ENCODE measurements at places on chromosomes 16 and 17.
A peak's percentile ranks its signal among the peaks of the same experiment; 100 is the strongest.

- no peak for DNase-seq
Observed at GRCh38 chr17:40949418-40949817, 12.0 kb upstream of the KRT23 start.

- DNase-seq: no peak
Observed at GRCh38 chr17:68749349-68750207, 148.4 kb upstream of the FAM20A start.

DNA sequence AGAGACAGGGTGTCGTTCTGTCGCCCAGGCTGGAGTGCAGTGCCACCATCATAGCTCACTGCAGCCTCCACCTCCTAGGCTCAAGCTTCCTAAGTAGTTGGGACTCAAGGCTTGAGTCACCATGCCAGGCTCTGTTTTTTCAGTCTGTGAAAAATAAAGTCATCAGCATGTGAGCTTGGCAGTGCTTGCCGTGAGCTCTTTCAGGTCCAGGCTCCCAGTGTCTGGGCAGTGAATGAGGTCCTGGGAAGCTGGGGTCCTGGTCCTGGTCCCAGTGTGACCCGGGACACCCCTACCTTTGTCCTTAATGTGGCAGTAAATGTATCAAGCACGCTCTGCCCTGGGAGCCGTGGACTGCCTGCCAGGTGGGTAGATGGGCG, 22.9 kb upstream of the RPL13 start:
- DNase-seq: no peak

DNA sequence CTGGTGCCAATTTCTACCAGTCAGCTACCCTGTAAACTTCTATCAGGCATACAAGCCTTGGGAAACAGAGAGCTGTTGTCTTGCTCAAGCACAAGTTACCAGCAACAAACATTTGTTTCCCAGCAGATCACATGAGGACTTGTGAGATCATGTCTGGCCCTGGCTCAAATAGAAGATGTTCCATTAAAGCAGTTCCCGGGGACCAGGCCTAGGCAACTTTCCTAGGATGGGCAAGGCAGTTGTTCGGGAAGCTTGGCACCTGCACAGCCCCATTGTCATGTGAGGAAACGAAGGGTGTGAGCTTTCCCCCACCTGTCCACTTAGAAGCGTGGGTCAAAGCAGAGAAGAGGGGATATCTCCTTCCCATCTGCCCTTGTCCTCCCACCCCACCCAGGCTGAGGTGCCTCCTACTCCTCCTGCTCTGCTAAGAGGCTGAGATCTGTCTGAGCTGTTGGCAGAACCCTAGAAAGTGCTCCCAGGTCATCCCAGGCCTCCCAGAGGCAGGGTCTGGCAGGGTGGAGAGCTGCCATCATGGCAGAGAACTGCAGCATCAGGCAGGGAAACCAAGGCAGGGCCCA, 11.2 kb upstream of the SLC47A2 start:
- no peak for DNase-seq

GRCh38 chr16:78129349-78129748, 29.9 kb downstream of the WWOX start:
- no peak for DNase-seq

GRCh38 chr17:39756380-39757079, 18.8 kb downstream of the GRB7 start:
- no peak for DNase-seq

DNA sequence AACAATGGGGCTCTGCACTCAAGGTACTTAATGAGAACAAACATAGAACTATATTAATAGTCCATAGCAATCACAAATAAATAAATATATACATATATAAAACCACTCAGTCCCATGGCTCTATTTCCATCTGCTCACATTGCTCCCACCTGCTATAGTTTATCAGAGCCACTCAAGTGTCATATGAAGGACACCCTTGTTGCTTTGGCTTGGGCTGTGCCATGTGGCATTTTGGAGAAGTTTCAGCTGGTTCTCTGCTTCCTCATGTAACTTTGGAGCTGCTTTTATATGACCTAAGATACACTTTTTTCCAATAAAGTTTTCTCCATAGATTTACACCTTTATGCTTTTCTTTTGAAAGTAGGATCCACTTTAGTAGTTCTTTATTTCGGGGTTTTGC, 126.4 kb downstream of the KCNJ2 start:
- no peak for DNase-seq

DNA sequence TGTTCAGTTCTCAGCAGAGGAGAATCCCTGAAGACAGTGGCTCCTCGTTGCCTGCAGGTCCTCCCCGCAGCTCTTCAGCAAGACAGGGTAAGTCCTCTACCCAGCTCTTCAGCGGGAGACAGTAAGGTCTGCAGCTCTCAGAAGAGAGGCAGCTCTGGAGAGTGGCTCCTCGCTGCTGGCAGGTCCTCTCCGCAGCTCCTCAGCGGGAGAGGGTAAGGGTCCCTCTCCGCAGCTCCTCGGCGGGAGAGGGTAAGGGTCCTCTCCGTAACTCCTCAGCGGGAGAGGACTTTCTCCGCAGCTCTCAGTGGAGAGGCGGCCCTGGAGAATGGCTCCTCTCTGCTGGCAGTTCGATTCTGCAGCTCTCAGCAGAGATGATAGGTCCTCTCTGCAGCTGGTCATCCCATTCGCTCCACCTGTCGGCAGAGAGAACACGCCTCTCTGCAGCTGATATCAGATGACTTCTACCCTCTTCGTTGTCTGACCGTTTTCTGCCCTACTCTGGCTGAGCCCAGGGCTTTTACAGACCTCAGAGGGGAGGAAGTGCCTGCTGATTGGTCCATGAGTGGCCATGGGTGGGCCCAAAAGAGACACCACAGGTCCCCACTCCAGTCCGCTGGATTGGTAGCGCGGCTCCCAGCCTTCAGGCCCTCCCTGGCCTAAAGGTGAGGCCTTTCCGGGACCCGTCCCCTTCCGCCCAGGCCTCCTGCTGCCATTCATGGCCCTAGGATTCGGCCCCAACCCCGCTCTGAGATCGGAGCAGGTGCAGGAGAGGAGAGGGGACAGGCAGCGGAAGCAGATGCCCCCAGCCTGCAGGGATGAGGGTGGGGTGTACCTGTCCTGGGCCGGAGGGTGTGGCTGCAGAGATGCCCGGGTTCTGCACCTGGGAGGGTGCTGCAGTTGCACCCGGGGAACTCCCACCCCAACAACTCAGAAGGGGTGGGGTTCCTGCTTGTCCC, 11.9 kb upstream of the SHCBP1 start:
- no peak for DNase-seq

DNA sequence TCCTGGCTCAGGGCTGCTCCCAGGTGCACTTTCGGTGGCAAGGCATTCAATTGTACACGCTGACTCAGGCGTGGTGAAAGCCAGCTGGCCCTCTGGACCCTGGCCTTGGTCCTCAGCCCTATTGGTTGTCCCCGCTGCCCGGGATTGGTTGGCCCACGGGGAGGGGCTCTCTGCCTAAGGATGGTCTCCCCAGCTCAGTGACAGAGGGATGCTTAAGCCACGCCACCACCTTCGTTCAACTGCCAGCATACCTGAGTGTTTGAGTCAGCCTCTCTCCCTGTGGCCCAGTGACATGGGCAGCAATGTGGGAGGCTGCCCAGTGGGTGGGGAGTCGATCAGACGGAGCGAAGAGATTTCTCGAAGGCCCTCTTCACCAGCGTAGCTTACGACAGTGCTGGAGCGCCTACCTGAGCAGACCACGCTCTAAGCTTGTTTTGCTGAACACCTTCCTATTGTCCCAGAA, 30.3 kb downstream of the IRF8 start:
- DNase-seq: no peak

DNA sequence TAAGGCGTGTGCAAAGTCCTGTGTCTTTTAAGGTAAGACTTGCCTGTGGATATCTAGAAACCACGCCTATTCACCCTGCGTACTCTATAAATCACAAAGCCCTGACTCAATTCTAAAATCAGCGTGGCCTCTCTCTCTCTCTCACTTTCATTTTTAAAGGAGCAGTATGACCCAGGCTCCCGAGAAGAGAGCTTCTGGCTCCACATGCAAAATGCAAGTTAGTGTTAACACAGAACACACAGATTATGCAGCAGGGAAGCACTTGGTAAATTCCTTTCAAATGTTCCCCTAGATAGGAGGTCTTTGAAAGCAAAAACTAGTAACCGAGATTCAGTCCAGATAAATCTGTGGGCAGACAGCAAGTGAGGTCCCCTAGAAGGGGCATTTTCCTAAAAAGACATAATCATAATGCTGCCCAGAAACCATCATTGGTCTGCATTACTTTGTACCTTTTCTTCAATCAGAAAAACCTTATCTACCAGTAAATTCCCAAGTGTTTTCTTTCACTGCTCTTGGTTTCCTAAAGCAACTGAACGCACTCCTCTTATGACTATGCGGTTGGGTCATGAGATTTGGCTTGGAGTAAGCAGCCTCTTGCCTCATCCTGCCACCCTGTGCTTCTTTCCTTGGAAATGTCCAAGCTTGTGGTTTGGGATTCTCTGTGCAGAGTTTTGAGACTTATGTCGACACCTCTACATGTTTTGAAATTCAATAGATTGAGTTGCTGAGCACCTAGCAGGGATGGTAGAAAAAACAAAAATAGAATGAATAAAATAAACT, 31.7 kb upstream of the KCNJ2 start:
- peak; percentile 25 for DNase-seq

DNA sequence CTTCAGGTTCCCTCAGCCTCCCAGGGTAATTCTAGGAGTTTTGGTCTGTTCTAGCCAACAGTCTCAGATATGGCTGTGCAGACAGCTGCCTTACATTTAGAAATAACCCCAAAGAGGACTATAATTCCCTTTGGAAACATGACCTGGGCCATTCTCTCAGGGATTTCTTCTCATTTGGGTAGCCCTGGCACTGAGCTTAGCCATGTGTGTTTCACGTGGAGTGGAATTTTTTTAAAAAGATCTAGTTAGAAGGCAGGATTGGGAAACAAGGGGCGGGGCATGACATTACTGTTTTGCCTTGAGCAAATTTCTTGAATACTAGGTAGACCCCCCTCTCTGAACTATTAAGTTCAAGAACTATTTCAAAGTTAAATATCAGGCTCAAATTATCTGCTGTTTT, 29.6 kb upstream of the MRC2 start:
- DNase-seq: no peak

GRCh38 chr16:67967958-67968399, 458 bp downstream of the SLC12A4 start:
- DNase-seq: no peak

DNA sequence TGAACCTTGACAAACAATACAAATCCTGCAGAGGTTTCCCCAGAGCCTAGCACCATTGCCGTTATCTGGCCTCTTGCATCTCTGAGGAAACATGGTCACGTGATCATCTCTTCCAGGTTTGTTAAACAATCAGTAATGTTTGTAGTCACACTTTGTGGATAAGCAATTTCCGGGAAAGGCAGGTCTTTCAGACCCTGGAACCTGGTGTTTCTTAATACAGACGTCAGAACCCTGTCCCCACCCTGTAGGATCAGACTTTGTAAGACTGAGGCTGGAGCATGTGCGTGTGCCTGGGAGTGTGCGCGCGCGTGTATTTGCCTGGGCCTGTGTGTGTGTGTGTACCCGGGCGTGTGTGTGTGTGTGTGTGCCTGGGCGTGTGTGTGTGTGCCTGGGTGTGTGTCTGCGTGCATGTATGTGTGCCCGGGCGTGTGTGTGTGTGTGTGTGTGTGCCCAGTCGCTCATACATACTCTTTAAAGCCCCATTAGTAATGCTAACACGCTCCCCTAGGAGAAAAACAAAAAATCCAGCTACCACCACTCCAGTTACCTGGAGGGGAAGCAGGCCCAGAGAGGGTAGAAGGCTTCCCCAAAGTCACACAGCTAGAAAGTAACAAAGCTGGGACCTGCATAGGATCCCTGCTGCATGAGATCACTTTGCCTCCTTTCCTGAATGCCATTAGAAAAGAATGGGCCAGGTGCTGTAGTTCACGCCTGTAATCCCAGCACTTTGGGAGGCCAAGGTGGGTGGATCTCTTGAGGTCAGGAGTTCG, 5.3 kb downstream of the CTNS start:
- DNase-seq: no peak

GRCh38 chr17:48613862-48614694, 1.0 kb downstream of the HOXB8 start:
- no peak for DNase-seq

- no peak for DNase-seq
Observed at GRCh38 chr17:44502598-44503146, 534 bp downstream of the GPATCH8 start.

- DNase-seq: no peak
Observed at GRCh38 chr16:27706866-27707685, 157.1 kb downstream of the KATNIP start.

DNA sequence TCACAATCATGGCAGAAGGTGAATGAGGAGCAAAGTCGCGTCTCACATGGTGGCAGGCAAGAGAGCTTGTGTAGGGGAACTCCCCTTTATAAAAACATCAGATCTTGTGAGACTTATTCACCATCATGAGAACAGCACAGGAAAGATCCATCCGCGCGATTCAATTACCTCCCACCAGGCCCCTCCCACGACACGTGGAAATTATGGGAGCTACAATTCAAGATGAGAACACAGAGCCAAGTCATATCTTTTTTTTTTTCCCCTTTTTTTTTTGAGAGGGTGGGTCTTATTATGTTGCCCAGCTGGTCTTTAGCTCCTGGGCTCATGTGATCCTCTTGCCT, 60.0 kb downstream of the RPTOR start:
- DNase-seq: no peak

DNA sequence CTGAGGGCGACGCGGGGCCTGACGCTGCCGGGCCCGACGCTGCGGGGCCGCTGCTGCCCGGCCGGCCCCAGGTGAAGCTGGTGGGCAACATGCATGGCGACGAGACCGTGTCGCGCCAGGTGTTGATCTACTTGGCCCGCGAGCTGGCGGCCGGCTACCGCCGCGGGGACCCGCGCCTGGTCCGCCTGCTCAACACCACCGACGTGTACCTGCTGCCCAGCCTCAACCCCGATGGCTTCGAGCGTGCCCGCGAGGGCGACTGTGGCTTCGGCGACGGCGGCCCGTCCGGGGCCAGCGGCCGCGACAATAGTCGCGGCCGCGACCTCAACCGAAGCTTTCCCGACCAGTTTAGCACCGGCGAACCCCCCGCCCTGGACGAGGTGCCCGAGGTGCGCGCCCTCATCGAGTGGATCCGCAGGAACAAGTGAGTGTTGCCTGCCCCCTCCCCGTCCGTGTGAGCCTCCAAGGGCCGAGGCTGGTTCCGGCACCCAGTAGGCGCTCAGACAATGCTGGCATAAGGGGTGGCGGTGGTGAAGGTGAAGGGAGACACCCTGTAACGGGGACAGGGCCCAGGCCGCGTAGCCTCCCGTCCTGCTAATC, 676 bp downstream of the CPD start:
- no peak for DNase-seq

DNA sequence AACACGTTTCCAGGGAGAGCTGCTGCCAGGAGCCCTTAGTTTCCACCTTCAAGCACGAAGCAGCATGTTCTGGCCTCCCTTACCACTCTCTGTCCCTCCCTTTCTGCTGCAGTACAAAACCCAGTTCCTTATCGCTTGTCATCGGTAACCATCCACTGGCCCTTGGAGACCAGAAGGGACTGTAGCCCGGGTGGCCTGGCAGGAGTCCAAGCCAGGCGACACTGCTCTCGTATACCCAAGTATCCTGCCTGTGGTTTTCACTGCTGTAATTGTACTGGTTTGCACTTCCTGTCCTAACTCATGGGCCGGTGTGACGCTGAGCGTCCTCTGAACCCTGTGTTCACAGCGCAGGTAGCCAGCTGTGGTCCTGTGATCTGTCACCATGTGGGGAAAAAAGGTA, 81.1 kb downstream of the MAF start:
- DNase-seq: no peak

GRCh38 chr17:82414548-82415281, 3.4 kb upstream of the HEXD start:
- peak; percentile 52 for DNase-seq

Measured in GM18507 (cell line).